Natural killer cell treated with Interleukin-12 subunit alpha and Interleukin-12 subunit beta and Interleukin-15 and Interleukin-18, amount 100 ng/mL, for 72 hours (primary cell): ENCODE measurements at places on chromosomes 11 and 22. TPM values are rescaled to one million over a fixed set of nuclear protein-coding genes. Genes with fewer than 3 reads are reported as not detected.
A peak's percentile ranks its signal among the peaks of the same experiment; 100 is the strongest.

TPBGL gene
- 0.43 TPM for total RNA-seq

OR51T1 gene
- not detected for total RNA-seq

CD82 gene
- total RNA-seq, result 39.3 TPM

GRCh38 chr22:37636186-37636948, 3.1 kb upstream of the SH3BP1 start:
- DNase-seq, result peak; percentile 82

- DNase-seq, result no peak
These were observed 98.5 kb upstream of the CSNK2A3 start for GRCh38 chr11:11451501-11452005.

- no peak for DNase-seq
These were observed 17.9 kb downstream of the RFPL1 start for GRCh38 chr22:29456211-29456671.

DNA sequence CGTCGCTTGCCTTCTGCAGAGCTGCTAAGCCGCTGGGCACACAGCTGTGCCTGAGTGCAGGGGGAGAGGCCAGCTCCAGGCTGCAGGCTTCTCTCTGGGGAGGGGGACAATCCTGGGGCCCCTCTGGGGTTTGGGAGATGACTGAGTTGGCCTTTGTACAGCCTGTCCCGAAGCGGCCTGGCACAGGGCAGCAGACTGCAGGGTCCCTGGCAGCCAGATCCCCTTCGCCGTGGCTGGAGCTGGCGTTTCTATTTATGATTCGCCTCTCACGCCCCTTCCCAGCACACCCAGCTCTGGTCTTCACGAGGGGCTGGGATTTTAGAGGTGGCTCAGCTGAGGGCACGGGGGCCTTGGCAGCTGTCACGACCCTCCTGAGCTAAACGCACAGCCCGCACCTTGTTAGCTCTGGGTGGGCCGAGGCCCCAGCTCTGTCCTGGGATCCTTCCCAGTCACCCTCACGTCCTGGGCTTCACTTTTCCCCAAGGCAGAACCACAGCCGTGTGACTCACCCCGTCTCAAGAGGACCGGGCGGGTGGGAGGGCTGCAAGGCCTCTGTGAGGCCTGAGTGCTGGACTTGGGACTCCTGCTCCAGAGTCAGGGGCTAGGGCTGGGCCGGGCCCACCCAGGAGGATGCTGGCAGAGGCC, 18.4 kb downstream of the OSBPL5 start:
- DNase-seq, result no peak

DNA sequence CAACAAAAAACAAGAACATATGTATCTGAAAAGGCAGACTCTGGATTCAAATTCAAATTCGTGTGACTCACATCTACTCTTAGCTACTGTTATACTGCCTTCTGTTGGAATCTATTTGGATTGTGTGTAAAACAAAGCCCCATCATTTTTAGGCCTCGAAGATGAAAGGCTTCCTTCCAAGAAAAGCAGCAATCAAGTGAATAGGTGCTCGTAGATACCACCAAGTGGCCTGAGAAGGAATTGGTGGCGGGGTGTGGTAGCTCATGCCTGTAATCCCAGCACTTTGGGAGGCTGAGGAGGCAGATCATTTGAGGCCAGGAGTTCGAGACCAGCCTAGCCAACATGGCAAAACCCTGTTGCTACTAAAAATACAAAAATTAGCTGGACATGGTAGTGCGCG, 4.2 kb downstream of the GRAMD1B start:
- no peak for DNase-seq

DNA sequence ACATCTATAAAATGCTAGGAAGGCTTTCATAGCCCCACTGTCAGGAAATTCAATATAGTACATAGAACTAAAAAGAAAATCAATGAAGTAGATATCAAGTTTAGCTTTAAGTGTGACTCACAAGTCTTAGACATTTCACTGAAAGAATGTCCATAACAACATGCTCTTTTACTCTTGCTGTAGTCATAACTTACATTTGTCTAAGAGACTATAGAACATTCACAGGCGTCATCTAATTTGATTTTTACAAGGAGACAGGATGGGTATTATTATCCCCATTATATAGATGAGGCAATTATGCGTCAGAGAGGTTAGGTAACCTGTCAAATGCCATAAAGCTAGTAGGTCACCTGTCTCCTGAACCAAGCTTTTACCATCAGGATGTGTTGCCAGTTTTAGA, 36.9 kb downstream of the BDNF start:
- DNase-seq, result no peak

DNA sequence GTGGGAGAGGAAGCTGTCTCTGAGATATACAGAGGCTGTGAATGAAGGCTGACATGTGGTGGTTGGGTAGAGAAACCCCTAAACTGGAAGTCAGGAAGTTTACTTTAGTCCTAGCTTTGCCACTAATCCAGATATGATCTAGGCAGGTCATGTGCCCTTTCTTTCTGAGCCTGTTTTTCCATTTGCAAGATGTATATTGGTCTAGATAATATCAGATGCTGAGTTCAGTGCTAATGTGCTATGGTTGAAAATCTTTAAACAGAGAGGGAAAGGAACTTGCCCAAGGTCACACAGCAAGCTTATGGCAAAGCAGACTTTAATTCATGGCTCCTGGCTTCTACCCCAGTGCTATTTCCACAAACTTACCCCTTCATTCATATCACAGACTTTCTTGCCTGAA, 25.7 kb upstream of the TPBGL start:
- DNase-seq, result no peak
